ENCODE measurements at places on chromosomes 1 and 21.
A peak's percentile ranks its signal among the peaks of the same experiment; 100 is the strongest.

GRCh38 chr1:105204836-105205371, 1455.2 kb downstream of the AMY1C start:
- DNase-seq, result no peak

DNA sequence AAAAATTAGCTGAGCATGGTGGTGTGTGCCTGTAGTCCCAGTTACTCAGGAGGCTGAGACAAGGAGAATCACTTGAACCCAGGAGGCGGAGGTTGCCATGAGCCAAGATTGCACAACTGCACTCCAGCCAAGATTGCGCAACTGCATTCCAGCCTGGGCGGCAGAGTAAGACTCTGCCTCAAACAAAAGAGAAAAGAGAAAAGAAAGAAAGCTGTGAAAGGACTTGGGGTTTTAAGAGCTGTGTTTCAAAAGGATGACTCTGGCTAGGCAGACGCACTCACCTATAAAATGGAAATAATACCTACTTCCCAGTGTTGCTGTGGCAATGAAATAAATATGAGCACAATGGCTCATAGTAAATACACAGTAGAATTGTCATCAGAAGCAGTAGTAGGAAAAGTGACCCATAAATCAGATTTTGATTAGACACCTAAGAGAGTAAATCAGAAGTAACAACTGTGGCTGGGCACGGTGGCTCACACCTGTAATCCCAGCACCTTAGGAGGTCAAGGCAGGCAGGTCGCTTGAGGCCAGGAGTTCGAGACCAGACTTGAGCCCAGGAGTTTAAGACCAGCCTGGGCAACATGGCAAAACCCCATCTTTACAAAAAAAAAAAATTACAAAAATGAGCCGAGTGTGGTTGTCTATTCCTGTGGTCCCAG, 45.9 kb upstream of the PUM1 start:
- DNase-seq, result peak; percentile 27

GRCh38 chr21:32089766-32090165, 189.1 kb downstream of the MIS18A start:
- no peak for DNase-seq

DNA sequence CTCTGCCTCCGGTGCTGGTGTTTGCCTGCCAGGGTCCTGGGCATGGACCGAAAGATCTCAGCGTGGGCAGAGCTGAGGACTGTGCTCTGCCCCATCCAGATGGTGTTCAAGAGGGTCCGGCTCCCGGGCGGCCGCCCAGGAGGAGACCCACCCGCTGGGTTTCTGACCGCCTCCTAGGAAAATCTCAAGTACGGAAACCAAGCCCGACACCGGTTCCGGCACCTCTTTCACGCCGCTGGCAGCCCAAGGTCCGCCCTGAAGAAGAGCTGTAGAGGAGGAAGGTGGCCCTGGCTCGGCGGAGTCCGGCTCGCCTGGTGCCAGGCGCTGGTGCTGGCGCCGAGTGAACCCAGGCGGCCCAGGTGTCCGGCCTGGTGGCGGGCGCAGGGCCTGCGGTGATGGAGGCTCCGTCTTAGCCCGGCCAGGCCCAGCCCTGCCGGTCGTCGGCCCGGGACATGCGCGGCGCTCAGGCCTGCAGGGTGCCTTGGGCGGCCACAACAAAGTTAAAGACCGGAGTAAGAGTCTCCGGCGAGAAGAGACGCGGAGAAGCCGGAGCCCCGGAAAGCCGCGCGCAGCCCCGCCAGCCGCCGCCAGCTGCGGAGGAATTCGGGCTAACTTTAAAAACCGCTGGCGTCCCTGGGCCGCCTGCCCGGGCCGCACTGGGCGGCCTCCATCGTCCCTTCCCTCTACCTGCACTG, 1.5 kb downstream of the GRIK3 start:
- DNase-seq, result no peak

DNA sequence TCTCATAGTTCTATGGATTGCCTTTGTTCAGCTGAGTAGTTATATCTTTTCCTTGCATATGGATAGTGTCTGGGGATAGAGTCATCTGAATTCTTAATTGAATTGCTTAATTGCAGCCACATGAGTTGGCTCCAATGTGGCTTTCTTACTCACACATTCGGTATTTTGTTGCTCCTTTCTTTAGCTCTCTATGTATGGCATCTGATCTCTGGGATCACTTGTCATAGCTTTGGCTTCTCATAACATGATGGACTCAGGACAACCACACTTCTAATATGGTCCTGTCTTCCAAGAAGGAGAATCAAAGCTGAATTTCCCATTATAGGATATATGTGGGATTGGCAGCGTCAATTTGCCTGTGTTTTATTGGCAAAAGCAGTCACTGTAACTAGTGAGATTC, 716.2 kb downstream of the NCAM2 start:
- peak; percentile 71 for DNase-seq

- peak; percentile 44 for DNase-seq
Measured at GRCh38 chr1:163912170-163912884, 590.6 kb downstream of the NUF2 start.

DNA sequence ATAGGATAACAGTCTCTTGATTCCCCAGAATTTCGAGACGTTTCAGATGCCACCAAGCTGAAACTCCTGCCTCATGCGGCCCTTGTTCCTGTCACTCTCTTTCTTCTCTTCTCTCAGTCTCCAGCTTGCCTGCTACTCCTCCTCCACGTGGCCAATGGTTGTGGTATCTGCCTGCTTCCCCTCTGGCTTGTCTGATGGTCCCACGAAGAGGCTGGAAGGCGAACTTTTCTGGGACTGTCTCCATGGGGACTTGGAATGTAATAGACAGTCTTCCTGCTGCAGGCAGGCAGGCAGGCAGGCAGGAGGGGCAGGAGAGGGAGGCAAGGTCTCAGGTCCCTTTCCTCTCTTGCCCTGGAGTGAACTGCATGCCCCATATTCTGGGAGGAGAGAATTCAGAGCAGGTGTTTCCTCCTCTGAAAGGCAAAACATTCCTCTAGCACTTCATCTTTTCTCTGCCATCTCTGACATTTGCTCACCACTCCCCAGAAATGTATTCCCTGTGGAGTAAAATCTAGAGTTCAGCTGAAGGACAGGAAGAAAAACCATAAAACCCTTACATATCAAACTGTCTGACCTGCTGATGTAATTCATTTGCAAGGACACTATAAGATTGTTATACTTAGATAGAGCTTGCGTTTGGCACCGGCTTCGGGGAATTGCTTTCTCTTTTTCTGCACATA, 64.1 kb upstream of the GNG12 start:
- DNase-seq, result no peak

DNA sequence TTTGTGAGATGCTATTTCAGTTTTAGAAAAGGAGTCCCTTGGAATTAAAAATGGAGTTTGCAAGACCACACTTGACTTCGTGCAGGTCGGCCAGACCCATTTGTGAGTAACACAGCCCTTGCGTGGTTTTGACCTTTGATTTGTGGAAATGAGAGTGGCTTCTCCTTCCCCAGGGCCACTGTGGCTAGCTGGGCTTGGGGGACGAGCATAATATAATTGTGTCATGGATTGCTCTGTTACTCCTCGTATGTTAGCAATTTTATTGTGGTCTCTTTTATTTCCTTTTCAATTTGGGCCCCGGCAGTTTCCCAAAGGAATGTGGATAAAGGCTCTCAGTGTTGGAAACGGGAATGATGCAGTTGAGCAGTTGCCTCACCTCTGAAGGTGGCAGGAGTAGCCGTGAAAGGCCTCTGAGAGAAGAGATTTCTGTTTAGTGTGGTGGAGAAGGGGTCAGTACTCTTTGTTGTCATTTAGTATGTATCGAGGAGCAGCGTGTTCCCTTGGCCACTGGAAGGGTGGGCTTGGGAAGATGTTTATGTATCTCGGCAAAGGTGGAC, 194.6 kb downstream of the PBX1 start:
- no peak for DNase-seq

- DNase-seq, result no peak
Measured at GRCh38 chr1:100456880-100457279, 81.1 kb upstream of the GPR88 start.

- DNase-seq, result no peak
Measured at GRCh38 chr1:90127288-90127953, 132.5 kb downstream of the ZNF326 start.

DNA sequence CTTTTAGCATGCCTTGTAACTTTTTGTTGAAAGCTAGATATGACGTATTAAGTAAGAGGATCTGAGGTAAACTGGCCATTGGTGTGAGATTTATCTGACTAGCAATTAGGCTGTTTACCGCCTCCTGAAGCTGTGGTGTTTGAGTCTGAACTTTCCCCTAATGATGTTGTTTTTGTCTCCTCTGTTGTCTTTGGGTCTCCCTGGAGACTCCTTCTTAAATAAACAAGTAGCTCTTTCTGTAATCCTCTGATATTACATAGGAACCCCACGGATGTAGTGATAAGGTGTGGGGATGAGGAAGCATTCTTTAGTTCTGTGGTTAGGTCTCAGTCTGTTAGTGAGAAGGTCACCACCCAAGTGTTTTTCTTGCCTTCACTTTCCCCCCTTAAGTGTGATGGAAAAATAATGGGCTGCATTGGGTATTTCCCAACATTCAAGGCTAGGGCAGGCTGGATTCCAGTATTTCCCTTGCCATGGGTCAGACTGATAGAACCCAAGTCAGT, 33.0 kb downstream of the PRSS38 start:
- no peak for DNase-seq

DNA sequence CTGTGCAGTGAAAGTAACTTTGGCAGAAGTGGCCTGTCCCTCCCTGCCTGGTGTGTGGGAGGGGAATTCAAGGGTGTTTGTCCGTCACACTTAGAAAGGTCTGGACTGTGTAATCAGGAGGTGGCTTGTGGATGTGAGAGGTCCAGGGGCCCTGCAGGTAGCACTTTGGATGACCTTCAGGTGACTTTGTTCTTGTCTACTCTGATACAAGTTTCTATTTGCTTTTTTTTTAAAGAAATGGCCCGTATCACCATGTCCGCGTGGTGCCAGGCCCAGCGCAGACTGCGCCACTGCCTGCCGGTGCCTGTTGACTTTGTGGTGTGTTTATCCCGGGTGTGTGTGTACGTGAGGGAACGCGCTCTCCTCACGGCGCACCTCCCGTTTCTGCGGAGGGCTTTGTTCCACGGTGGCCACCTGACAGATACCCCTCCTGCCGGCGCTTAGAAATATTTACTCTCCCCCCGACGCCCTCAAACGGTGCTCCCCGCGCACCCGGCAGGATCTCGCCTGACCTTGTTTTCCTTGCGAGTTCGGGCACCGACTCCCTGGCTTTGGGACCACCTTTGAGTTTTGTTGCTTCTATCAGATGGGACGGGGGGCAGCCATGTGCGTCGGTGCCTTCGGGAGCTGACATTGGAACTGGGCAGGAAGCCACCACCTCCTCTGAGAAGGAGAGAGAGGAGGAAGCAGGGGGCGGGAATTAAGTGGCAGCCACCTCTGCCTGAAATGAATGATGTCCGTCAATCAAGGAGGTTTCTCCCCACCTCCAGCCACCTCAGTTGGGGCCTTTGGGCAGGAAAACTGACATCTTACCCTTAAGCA, 119.4 kb downstream of the PRDM16 start:
- no peak for DNase-seq

GRCh38 chr1:232066521-232066920, 439.9 kb downstream of the DISC1 start:
- no peak for DNase-seq

- no peak for DNase-seq
Measured at GRCh38 chr1:15303935-15304334, 56.9 kb downstream of the FHAD1 start.

GRCh38 chr1:165468253-165468652, 23.3 kb upstream of the RXRG start:
- no peak for DNase-seq
